ENCODE measurements at places on chromosomes 12 and 14.
A peak's percentile ranks its signal among the peaks of the same experiment; 100 is the strongest.

GRCh38 chr12:1719139-1719538 is 28.3 kb downstream of the ADIPOR2 start:
- DNase-seq = no peak

- no peak for DNase-seq
Measured at GRCh38 chr14:34211732-34212131, 250.3 kb downstream of the SPTSSA start.

GRCh38 chr12:2649201-2650030 is 145.4 kb upstream of the FKBP4 start:
- DNase-seq = no peak

DNA sequence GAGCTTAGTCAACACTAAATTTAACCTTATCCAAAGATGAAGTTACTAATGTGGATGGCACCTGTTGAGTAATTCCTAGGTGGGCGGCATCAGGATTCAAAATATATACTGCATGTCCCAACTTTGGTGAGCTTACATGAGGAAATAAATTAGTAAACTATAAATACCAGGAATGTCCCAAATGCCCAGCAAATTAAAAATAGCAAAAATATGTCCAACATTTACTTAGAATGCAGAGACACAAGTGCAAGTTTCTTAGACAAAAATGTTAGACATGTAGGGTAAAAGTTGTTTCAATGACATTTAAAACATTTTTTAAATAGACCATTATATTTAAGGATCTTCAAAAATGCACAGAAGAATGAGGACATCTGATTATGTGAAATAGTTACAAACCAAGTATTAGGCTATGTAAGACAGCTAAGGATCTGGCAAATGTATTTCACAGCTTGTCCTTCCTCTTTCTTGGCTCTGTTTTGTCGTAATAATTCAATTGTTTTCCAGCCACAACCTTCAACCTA is 115.9 kb downstream of the NAV3 start:
- no peak for DNase-seq

- no peak for DNase-seq
Measured at GRCh38 chr12:91065396-91065795, 7.6 kb upstream of the KERA start.

- no peak for DNase-seq
Measured at GRCh38 chr14:92356677-92357076, 33.7 kb downstream of the SLC24A4 start.

GRCh38 chr14:24783791-24784190 is 149.8 kb upstream of the GZMB start:
- DNase-seq = no peak

DNA sequence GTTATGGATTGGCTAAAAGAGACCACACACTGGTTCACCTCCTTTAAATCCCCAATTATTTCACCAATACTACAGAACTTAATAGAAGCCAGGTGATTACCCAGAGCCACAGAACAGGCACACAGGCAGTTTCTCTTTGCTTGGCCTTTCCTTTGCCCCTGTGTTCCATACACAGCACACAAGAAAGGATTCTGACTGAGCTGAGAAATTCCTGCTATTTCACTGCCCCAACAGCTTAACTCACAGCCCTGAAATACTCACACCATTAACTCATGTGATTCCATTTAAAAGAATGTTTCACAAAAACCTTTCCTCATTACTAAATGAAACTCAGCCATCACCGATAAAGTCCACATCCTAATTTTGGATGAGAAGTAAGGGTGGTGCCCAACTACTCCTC is 133.6 kb downstream of the MED13L start:
- no peak for DNase-seq

- peak; percentile 93 for DNase-seq
Measured at GRCh38 chr12:121209624-121210572, at the start of gene P2RX4. P2RX4 (plus strand) TSS chr12:121210129; CDS start chr12:121210165, 36 bp downstream.

GRCh38 chr12:61531195-61531594 is 729.0 kb upstream of the USP15 start:
- no peak for DNase-seq

GRCh38 chr12:123457980-123458779 is at the start of gene SNRNP35:
SNRNP35 (plus strand) TSS chr12:123458139; CDS start chr12:123465541, 7,402 bp downstream.
- DNase-seq = peak; percentile 88

DNA sequence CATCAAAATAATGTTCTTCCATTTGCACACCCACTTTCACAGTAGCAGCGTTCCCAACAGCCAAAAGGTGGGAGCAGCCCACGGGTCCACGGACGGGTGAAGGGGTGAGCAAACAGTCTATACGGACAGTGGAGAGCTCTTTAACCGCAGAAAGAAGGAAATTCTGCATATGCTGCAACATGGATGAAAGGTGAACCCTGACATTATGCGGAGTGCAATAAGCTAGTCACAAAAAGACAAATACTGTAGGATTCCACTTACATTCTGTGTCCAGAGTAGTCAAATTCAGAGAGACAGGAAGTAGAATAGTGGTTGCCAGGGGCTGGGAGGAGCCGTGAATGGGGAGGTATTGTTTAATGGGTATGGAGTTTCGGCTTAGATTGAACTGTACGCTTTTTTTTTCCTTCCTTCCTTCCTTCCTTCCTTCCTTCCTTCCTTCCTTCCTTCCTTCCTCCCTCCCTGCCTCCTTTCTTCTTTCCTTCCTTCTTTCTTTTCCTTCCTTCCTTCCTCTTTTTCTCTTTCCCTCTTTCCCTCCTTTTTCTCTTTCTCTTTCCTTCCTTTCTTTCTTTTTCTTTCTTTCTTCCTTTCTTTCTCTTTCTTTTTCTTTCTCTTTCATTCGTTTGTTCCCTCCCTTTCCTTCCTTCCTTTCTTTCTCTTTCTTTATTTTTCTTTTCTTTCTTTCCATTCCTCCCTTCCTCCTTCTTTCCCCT is 15.8 kb upstream of the ANKRD9 start:
- peak; percentile 61 for DNase-seq

DNA sequence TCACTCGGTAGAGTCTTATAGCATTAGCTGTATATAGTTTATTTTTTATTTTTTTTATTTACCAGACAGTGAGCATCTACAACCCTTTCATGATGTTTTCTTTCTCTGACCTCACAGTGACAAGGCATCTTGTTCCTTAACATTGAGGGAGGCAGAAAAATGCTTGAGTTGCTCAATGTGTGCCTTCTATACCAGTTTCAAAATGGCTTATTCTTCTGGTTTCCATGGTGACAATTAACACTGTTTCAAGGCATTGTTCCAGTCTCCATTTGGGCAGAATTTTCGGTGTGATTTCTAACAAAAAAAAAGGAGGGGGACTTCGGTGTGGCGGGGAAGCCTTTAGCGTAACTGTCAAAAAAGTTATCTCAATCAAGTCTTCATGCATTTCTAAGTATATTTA is 209.7 kb upstream of the NPAS3 start:
- no peak for DNase-seq

GRCh38 chr14:104448321-104448720 is 131.2 kb upstream of the C14orf180 start:
- no peak for DNase-seq

DNA sequence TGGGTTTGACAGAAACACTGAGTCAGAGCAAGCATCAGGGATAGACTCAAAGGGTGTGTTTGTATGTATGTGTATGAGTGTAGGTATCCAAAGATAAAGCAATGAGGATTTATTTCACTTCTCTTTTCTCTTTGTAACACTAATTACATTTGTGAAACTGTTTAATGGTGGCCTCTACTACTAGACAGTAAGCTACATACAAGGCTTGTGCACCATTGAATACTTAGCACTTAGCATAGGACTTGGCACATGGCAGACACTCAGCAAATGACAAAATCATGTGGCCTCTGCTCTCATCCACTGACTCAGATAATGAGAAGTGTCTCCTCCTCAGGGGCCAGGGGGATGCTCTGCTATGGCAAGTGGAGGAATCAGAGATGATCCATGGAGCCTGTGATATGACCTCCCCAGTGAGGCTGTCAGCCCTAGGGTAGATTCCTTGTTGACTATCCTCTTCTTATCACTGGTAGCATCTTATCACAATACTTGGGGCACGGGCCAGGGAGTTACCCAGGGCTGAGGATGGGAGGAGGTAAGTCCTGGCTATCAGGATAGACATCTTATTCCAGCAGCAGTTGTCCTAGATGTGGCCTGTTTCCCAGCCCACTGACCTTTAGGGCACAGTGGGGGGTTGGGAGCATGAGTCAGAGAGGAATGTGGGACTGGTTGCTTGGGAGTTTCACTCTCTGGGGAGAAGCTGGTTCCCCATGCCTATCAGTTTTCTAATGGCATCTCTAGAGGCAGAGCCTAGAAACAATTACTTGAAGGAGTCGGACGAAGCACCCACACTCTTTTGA is 71.2 kb upstream of the HOXC13 start:
- DNase-seq = no peak

GRCh38 chr14:70987041-70987440 is 79.8 kb downstream of the PCNX1 start:
- no peak for DNase-seq

- DNase-seq = no peak
Measured at GRCh38 chr14:85545738-85546137, 15.8 kb downstream of the FLRT2 start.

DNA sequence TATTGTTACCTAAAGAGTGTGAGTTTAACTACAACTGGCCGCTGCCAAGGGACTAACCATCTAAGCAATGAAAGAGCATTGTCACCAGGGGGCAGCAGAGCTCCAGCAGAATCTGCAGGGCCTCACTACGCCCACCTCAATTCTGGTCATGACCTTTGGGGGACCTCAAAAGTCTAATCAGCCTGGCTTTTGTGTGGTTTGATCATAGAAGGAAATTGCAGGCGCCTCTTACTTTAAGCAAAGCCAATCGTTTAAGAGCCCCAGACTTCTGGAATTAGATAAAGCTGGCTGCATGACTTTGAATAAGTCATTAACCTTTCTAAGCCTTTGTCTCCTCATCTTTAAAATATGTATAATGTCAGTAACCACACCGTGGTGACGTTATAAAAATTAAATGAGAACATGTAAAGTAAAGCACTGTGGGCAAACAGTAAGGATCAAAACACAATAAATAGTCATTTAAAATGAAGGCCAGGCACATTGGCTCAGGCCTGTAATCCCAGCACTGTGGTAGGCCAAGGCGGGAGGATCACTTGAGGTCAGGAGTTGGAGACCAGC is 58.6 kb downstream of the TBX3 start:
- peak; percentile 41 for DNase-seq

- DNase-seq = peak; percentile 91
Measured at GRCh38 chr14:20873370-20874177, 17.6 kb upstream of the RNASE3 start.
